ENCODE measurements at places on chromosomes 2 and 18. TPM values are rescaled to one million over a fixed set of nuclear protein-coding genes. Genes with fewer than 3 reads are reported as not detected.

GRCh38 chr2:202545523-202545922, 89.2 kb upstream of the FAM117B start:
- DNase-seq = no peak

METTL4 gene
- 9.1 TPM for total RNA-seq

GKN1 gene
- total RNA-seq = not detected

DNA sequence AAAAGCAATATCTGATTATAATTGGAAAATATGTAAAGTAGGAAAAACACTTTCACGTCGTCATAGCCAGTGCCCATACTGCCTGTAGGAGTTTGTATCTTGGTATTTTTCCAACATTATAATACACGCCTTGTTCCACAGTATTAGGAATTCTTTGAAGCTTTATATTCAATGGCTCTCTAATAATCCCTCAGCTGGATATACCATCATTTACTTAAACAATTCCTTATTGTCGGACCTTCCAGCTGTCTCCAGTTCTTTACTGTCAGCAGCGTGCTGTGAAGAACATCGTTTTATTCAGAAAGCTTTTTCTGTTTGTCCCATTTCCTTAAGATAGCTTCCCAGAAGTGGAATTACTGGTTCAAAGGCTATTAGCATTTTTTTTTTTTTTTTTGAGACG, 31.7 kb downstream of the ATP6V1C2 start:
- DNase-seq = no peak

CDK15 gene
- not detected for total RNA-seq

All from lung microvascular endothelial cell (primary cell).